Cardiac muscle cell (in vitro differentiated cells and primary cell): ENCODE measurements at places on chromosomes 12 and 14. TPM values are rescaled to one million over a fixed set of nuclear protein-coding genes. Genes with fewer than 3 reads are reported as not detected.

Gene CLEC4C
- polyA plus RNA-seq, result not detected in 2 replicates

Gene CD4
- 5.2 and 5.9 TPM in 2 replicates for polyA plus RNA-seq

Gene VPS33A
- polyA plus RNA-seq, result 33.5 and 37.4 TPM in 2 replicates

Gene PTPN6
- polyA plus RNA-seq, result 25.2 and 28.4 TPM in 2 replicates

Gene EPYC
- polyA plus RNA-seq, result not detected in 2 replicates

Gene HOXC6
- polyA plus RNA-seq, result not detected in 2 replicates

Gene GPRC5D
- 0.35 TPM in 1 of 2 replicates, not detected in the other for polyA plus RNA-seq

Gene LMBR1L
- 52.9 and 56.1 TPM in 2 replicates for polyA plus RNA-seq

Gene RHOJ
- 0.74 TPM in 1 of 2 replicates, not detected in the other for polyA plus RNA-seq

Gene PAX9
- 0.21 and 0.32 TPM in 2 replicates for polyA plus RNA-seq

Gene NYNRIN
- polyA plus RNA-seq, result 21.3 and 30.7 TPM in 2 replicates

Gene TESPA1
- polyA plus RNA-seq, result not detected in 2 replicates

Gene C1QL4
- not detected in 2 replicates for polyA plus RNA-seq

Gene HOXC12
- polyA plus RNA-seq, result not detected in 2 replicates
